Ureter (tissue), 1 donor: ENCODE measurements at places on chromosomes 5 and 9. TPM values are rescaled to one million over a fixed set of nuclear protein-coding genes. Genes with fewer than 3 reads are reported as not detected.

DNA sequence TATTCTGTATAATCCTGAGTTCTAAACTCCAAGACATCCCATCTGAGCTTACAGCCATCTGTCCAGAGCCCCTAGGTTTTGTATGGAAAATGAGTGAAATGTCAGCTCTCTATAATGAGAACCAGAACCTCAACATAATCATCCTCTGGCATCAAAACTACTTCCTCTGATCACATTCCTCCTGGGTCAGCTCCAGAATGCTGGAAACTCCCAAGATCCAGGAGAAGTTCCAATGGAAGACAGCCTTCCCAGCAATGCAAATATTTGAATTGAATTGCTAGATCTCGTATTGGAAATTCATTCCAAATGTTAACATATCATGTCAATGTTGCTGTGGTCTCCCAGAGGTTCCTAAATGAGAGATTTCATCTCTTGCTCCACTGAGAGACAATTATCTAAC is 23.8 kb downstream of the C9 start:
- no peak for DNase-seq

- DNase-seq = no peak
Measured at GRCh38 chr5:142823126-142823525, 52.9 kb downstream of the ARHGAP26 start.

DNA sequence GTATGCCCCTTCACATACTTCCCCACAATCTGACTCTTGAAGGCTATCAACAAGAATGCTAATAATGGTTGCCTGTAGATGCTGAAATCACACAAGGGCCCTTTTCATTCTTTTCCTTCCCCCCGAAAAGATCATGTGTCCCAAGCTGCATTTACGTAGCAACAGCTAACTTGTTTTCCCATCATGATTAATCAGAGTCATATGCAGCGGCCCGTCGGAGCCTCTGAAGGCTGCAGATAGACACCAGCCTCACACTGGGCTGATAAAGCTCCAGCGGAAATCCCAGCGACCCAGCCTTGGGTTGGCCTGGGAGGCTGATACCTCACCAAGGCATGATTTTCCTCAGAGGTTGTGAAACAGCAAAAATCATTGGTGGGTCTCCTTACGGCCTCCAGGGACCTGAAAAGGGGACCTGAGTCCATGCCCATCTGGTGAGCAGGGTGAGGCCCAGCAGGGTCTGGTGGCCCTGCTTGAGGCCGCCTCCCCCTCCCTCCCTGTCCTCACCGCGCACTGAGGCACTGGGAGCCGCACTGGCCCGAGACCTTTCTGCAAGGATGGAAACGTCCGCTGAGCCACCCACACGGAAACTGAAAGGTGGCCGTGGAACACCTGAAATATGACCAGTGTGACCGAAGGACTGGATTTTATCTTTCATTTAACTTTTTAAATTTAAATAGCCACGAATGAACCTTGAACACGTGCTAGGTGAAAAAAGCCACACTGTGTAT is 114.2 kb upstream of the PHYKPL start:
- DNase-seq = no peak

Gene NEUROG1
- not detected for total RNA-seq

- no peak for DNase-seq
Measured at GRCh38 chr5:1462358-1462757, 17.1 kb upstream of the SLC6A3 start.

- DNase-seq = no peak
Measured at GRCh38 chr9:130467316-130467715, 22.6 kb downstream of the ASS1 start.

Gene DIRAS2
- 3.9 TPM for total RNA-seq

GRCh38 chr5:91016954-91017700 is 366.0 kb downstream of the ARRDC3 start:
- DNase-seq = no peak

DNA sequence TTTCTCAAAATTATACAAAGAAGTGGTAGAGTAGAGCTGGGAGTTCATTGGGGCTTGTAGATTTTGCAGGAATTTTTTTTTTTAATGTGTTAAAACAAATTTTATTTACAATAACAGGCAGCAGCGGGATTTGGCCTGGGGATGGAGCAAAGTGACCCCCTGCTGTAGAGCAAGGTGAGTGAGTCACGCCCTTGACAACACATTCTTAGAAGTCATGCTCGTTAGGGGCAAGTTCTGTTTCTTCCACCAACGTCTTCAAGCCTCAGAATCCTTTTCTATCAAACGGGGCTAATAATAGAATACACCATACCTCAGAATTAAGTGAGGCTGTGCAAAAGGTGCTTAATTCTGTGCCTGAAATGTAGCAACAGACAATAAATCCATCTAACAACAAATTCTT is 1.1 kb upstream of the ANKDD1B start:
- no peak for DNase-seq

GRCh38 chr5:98455665-98456064 is 317.8 kb upstream of the RGMB start:
- no peak for DNase-seq

DNA sequence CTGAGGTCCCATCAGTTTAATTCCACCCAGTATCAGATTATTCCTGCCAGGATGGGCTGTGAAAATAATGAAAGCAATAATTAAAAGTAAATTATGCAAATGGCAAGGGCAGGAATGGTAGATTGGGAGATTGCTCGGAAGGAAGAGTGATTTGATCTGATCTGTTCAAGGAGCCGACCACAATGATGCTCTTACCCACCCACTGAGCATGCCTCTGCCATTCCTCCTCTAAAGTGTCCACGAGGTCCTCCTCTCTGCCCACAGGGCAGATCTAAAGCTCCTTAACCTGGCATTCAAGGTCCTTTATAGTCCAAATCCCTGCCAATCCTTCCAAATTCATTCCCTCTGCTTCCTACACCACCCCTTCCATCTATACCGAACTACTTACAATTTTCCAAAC is 147.8 kb downstream of the TTLL11 start:
- no peak for DNase-seq

DNA sequence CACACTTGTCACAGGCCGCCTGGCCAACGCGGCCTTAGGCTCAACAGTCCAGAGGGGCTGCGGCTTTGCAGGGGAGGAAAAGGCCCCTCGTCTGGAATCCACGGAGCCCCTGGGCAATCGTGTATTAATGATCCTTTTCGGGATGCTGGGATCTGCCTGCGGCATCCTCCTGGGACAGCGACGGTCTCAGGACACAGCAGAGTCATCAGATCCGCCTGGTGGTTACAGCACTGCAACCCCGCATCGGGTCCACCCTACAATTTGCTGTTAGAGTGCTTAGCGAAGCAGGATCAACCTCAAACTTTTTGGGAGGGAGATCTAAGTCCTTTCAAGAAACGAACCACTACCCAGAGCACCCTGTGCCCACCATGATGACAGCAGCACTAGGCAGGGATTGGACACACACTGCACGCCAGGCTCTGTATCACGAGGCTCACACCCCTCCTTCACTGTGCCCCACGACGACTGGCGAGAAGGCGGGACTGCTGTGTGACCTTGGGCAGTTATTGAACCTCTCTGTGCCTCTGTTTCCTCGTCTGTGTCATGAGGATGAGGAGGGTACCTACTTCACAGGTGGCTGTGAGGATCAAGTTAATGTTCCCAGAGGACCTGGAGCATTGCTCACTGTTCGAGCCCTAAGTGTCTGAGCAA is 100.4 kb upstream of the COL5A1 start:
- DNase-seq = no peak

- no peak for DNase-seq
Measured at GRCh38 chr5:153256-153655, 38.0 kb upstream of the LRRC14B start.

- DNase-seq = peak; percentile 77
Measured at GRCh38 chr5:139651853-139652787, 4.0 kb downstream of the CXXC5 start.

GRCh38 chr9:124389146-124389939 is 25.9 kb downstream of the PSMB7 start:
- DNase-seq = no peak

Gene SLC45A2
- not detected for total RNA-seq

DNA sequence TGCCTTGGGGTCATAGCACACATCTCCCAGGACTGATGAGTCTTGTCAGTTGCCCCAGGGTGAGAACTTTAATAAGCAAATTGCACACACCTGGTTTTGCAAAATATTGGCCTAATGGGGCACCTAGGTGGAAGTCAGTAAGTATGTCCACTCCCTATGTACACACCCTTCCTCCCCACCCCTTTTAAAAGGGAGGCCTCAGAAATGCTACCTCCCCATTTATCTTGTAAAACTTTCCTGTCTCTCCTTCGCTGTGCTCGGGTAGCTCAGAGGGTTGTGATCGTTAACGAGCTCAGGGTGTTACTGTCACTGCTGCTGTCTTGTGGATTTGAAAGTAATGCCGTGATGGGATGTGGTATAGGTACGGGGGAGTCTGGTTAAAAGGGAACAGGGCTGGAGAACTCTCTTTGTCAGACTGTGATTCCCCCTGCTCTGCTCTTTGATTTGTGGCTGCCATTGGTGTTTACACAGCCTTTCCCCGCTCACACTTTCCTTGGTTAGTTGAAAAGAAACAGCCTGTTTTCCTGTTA is 26.2 kb downstream of the ZNF462 start:
- DNase-seq = no peak

Gene CYLC2
- not detected for total RNA-seq

GRCh38 chr9:75615284-75615683 is 275.2 kb upstream of the PCSK5 start:
- DNase-seq = no peak

DNA sequence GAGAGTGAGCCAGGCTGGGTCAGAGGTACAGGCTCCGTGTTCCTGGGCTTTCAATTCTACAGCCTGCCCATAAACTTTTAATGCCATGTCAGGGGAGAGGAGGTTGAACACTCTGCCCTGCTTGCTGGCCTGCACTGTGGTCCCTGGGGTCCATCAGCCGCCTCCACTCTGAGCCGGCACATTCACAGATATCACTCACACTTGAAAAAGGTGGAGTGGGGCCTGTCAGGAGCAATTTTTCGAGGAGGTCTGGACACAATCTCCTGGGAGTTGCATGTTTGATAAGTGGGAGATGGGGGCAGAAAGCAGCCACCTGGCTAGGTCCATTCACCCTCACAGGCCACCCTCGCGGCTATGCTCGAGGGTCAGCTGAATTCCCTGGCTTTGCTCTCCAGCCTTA is 22.9 kb downstream of the S1PR3 start:
- DNase-seq = peak; percentile 32

DNA sequence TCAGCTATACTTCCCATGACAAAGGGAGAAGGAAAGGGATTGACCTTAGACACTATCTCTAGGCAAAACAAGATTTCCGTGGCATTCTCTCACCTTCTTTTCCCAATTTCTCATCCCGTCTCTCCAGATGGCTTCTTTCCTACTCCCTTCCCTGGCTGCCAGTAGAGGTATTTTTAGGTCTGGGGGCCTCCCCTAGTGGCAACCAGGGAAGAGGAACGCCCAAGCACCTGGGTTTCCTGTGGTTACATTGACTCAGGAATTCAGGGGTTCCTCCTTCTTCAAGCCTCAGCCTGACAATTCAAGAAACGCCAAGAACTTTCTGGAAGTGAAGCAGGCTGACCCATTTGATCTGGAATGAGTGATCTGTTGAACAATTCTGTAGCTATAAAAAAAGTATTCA is 111.5 kb upstream of the OSMR start:
- DNase-seq = no peak
